ENCODE measurements at places on chromosomes 3 and 15.

DNA sequence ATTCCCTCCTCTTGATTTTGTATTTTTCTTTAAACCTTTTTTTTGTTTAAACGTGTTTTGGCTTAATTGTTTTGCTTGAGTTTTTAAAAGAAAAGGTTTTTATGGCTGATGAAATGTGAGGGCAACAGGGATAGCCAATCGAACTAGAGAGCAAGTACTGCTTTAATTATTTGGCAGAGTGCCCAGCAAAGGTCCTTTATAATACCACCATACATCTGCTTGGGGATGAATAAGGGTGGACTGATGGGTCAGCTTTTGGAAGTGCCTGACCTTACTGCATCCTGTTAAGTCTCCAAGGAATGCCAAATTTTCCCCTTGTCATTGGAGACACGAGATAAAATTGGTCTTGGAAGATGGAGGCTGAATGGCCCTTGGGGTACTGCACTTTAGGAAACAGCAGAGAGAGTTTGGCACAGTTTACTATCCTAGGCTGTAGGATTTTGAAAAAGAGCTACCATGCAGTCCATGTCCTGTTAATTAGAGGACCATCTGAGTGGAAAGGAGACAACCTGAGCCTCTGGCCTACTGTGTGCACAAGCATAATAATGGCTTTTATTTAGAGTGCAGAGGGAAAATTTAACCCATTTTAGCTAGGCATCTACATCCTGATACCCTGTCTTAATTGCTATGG is 19.8 kb upstream of the MTHFS start:
- no peak for DNase-seq

DNA sequence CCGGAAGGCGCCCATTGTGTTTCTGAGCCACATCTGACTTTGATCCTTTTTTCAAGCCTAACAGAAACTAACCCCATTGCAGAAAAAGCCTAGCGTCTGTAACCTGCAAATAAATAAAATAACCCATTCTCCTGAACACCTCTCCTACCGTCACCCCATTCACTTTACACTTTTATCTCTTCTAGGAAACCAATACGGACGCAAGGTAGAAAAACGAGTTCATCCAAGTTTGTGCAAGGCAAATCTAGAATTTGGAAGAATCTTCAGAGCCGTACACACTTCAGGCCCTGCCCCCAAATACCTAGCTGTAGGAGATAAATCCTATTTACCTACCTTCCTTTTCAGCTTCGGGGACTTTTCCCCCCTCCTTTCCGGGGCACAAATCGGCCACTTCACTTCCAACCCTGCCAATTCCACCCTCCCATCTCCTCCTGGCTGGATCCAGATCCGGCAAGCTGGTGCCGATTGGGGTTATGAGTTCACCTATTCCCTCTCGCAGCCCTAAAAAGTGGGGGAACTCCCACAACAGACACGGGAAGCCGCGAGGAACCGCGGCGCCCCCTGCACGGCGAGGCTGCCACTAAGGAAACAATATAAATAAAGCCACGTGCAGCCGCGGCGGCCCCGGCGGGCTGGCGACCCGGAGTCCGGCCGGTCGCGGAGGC is 987 bp downstream of the PRTG start:
- DNase-seq = no peak

- no peak for DNase-seq
Measured at GRCh38 chr3:21729888-21730459, 21.0 kb downstream of the ZNF385D start.

DNA sequence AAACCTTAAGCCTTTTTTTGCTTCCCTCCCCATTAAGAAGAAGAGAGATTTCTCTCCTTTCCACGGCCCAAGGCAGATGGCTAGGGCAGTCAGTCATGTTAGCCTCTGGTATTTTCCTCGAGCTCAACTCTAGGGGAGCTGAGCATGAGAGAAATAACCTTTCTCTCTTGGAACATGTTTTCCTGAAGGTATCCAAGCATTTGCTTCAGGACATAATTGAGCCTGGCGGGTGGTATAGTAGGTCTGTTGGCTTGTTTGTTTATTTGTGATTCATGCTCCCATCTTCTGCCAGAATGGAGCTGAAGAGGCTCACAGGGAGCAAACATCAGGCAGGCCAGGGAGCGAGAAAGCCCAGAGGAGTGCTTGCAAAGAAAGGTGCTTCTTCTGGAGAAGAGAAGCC is 102.5 kb downstream of the MESD start:
- DNase-seq = no peak

DNA sequence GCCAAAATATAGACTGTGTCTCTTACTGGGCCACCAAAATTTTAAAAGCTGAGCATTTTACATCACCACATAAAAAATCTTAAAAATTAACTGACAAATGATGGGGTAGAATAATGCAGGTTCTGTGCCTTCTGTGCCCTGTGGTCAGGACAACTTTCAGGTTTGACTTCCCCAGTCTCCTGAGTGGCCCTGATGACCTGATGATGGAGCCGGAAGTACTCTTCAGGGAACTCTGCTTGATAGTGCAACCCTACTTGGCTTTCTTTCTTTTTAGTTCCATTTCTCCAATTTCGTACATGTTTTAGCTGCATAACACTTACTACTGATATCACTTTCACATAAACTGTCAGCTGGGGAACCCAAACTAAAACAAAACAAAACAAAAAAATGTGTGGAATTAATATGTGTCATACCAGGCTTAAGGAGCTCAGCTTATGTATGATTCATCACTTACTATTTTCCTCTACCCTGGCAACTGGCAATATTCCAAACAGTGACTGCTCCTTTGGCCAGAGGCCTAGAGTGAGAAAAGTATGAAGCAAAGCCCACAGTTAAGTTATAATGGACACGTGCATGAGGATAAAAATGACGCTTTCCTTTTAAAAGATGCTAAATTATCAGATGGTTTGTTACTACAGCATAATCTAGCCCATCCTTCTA is 194.3 kb downstream of the BCHE start:
- DNase-seq = no peak

DNA sequence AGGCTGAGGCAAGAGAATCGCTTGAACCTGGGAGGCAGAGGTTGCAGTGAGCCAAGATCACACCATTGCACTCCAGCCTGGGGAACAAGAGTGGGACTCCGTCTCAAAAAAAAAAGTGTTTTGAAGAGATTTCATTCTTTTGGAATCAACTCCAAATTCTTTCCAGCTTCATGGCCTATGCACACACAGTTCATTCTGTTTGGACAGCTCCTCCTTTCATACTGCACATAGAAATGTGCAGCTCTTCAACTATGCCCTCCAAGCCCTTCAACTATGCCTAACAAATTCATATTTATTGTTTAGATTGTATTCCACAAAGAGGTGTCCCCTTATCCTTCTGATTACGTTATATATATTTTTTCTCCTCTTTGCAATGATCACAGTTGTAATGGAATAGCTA is 4.2 kb downstream of the TP53BP1 start:
- no peak for DNase-seq

DNA sequence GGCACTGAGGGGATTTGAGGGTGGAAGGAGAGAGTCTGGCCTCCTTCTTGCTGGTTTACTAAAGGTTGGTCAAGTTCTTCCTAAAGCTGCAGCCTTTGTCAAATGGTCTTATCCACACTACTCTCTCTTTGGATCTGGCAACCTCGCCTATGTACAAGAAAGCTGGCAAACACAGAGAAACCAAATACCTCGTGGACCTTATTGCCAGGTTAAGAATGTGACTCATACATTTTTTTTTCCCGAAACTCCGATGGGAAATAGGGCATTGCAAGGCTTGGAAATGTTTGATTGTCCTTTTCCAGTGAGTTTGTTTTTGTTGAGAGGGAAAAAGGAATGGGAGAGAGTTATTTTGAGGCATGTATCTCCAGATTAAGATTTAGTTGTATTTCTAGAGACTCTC is 13.9 kb downstream of the EOMES start:
- no peak for DNase-seq

DNA sequence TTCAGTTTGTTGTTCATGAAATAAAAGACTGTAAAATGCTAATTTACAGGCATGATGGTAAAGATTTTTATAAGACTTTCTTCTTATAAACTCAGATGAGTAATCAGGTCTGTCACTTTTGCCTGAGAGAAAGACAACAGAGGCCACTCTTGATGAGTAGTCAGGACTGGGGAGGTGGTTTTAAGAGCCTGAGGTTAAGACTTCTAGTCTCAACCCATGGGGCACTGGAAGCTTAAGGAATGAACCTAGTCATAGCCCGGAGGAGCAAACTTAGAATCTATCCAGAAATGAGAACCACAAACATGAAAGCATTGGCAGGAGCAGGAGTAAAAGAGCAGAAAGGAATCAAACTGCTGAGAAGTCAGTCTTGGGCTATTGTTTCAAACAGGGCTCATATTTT is 846.3 kb upstream of the ARPP21 start:
- no peak for DNase-seq

GRCh38 chr15:67405208-67406191 is 115.4 kb upstream of the C15orf61 start:
- DNase-seq = no peak

DNA sequence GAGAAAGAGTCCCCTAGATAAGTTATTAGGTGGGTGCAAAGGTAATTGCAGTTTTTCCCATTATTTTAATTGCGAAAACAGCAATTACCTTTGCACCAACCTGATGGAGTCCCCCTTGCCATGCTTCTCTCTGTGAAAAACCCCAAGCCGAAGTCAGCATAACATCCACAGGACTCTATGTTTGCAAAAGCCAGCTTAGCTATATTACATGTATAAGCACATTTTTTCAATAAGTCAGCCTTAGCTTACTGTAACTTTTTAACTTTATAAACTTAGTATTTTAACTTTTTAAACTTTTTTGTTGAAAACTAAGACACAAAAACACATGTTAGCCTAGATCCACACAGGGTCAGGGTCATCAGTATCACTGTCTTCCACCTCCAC is 21.4 kb upstream of the MUC20 start:
- DNase-seq = no peak

DNA sequence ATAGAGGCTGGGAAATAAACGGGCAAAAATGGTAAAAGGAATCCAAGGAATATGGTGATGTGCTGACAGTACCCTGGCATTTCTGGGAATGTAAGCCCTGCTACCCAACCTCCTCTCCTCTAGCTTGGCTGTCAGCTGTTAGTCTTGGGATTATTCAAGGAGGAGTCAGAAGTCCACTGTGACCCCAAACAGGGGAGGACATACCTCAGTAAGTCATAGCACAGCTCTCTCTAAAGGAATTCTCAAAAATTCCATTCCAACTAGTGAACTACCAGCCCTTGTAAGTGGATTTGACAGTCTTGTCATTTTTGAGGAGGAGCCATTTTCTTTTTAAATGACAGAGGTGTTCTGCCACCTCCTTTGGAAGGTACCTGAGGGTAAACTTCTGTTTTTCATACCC is 207.5 kb downstream of the PDCD6IP start:
- no peak for DNase-seq

- DNase-seq = no peak
Measured at GRCh38 chr3:147943265-147943945, 534.2 kb downstream of the ZIC1 start.

GRCh38 chr15:86556396-86557017 is 476.8 kb downstream of the AGBL1 start:
- DNase-seq = no peak

DNA sequence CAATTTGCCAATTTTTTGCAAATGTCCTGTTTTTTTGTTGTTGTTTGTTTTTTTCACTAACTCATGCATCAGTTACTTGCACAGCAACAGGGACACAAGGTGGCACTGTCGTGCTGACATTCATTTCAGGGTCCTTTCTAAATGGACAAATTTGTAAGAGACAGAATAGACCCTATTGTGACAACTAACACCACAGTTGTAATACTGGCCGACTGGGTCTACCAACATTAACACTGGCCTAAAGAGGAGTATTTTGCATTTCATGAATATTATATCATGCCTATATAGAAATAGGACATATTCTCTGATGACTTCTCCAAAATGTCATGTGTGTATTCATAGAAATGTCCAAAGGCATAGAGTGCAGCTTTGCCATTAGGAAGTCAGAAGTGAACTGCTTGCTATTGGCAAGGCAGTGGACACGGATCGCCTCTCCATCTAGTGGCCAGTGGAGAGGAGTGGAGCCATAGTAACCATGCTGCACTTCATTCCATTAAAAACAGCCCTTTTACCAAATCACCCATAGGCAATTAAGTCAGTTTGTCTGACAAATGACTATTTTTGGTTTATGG is 54.8 kb downstream of the ZBTB20 start:
- DNase-seq = peak; percentile 64

DNA sequence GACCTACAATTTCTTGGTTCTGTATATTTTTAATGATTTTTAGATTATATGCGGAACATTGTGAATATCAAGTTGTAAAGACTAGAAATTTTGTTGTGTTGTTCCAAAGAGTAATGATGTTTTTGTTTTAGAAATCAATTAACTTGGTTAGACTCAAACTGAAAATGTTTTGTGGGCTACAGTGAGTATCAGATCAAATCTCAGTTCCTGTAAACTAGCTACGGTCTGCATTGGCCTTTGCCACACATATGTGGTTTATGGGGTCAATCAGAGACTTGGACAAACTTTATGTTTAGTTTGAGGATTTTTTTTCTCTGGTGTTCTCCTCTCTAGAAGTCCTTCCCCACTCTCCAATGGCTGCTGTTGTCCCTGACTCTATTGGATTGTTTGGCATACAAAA is 308.0 kb upstream of the THRB start:
- no peak for DNase-seq
